ENCODE measurements at places on chromosomes 4 and X.

DNA sequence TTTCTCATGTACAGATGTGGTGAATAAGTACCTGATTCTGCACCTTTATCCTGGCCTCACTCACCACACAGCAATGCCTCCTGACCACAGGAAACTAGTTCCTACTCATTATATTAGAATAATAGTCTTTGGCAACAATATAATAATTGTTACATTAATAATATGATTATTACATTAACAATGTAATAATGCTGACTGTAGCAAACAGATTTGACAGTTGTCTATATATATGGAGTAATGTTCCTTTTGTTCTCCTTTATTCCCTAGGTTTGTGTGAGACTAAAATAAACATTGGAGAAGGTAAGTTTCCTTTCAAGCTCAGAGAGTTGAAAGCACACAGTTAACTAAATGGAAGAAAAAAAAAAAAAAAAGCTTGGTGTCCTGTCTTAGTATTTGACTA lies 40.6 kb upstream of the NAA11 start:
- no peak for DNase-seq

- DNase-seq: no peak
These were observed 58.9 kb upstream of the RBM47 start for GRCh38 chr4:40688446-40689095.

- DNase-seq: no peak
These were observed 121.2 kb upstream of the NAP1L5 start for GRCh38 chr4:88818631-88819470.

DNA sequence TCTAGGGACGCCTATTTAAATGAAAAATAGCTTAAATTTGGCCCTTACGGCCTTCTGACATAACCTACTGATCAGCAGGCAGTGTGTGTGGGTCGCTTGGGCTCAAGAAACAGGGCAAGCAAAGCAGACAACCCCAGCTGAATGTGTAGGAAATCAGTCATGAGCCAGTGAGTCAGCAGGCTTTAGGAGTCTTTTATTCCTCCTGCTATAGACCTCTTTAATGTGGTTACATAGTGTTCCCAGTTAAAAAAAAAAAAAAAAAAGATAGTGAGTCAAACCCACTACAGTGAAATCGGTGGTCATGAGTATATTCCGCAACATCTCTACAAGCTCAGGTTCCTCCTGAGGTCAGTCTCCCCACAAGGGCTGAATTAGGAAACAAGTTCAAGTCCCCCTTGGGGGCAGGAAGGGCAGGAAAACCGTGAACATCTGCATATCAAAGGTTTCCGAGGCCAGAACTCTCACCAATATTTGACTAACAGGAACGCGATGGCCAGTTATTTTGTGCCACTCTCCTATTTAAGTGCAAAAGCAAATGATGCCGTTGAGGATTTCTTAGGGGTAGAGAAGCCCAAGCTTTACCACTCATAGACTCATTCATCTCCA lies 32.7 kb downstream of the ACSL1 start:
- no peak for DNase-seq

DNA sequence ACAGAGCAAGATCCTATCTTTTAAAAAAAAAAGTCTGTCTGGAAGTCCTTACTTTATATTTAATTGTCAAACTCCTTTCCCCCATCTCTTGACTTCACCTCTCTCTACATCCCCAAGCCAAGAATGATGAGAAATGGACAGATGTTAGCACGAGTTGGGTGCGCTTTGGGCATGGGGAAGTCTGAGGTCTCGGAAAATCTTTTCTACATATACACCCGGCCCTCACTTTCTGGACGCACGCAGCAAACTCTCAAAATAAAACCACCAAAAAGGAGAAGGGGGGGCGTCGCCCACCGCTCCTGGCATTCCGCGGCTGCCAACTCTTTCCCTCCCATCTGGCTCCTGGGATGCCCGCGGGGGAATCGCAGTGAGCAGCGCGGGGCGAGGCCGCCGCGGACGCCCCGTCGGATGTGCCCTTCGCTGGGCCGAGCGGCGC lies 756 bp downstream of the IGFBP7 start:
- no peak for DNase-seq

DNA sequence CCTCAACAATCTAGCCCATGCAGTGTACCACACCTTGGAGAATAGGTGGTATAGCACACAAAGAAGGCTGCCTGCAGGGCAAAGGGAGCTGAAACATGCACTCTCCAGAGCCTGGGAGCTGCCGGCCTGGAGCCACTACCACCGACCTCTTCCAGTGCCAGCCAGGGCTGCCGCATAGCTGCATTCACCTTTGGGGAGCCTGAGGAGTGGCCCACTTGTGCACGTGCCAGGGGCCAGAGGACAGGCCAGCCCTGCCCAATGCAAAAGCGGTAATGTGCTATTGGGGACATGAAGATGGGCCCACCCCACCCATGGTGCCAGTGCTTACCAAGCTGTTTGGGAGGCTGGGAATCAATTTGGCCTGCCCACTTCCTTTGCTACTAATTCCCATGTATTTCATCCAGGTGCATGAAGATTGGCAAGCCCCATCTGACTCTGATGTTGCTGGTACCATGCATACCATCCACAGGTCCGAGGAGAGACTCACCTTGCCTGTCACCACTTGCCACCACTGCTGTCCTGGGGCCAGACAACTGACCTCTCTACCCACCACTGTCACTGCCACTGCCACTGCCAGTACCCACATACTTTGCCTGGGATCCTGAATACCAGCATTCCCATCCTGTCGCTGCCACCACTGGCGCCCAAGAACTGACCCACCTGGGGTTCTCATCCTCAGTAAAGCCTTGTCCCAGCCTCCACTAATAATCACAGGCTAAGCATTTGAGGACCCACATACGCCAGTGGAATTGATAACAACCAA lies 506.9 kb downstream of the MAGEB5 start:
- no peak for DNase-seq

- no peak for DNase-seq
These were observed 5.2 kb downstream of the KLF3 start for GRCh38 chr4:38669208-38669607.

DNA sequence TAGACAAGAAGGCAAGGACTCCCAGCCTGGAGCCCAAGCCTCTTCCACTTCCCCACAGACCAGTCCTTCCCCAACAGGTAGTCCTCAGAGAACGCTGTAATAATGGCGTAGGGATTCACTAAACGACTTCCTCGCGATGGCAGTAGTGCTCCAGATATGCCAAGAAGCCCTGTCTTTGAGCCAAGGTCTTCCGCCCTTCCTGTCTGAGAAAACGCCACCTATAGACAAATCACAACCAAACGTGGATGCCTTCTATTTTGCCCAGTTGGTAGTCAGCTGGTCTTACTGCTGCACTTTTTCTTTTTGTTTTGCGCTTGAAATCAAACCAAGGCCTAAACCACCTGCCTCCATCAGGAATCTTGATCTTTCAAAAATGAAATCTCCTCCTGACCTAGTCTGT lies 203.3 kb downstream of the OR13H1 start:
- DNase-seq: peak; percentile 88

DNA sequence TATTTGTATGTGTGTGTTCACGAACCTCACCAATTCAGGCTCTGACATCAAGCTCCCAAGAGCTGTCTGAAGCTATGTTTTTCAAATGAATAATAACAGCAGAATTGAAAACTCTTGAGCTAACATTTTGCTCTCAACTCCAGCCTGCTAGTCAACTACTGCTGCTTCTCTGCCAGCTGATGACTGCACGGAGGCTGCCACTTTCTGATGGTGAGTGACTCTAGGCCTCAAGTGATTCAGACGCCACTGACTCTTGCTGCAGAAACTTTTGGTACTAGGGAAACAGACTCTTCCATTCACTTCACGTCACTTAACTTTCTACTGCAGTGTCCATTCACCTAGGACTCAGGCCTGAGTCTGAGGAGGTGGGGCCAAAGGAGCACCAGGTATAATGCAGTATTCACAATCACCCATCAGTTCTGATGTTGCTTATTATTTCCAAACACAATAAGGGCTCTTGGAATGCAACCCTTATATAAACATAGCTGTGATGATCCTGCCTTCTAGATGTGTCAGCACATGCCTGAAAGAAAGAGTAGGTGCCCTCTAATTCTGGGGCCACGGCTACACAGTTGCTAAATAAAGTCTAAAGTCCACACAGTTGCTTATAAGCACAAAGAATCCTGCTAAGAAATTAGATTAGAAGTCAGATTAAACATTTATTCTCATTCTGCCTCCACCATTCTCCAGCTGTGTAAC lies 16.0 kb downstream of the PRDM8 start:
- no peak for DNase-seq

GRCh38 chr4:93810340-93810992 lies 18.1 kb upstream of the ATOH1 start:
- no peak for DNase-seq

- no peak for DNase-seq
These were observed 57.1 kb downstream of the CCDC149 start for GRCh38 chr4:24855741-24856140.

- no peak for DNase-seq
These were observed 110.3 kb upstream of the PTPN13 start for GRCh38 chr4:86483773-86484172.

GRCh38 chr4:22047793-22048192 lies 99.2 kb upstream of the KCNIP4 start:
- DNase-seq: no peak

- no peak for DNase-seq
These were observed 773 bp downstream of the DAPP1 start for GRCh38 chr4:99817309-99817890.

- DNase-seq: no peak
These were observed 36.9 kb upstream of the PROM1 start for GRCh38 chr4:16120720-16121119.

GRCh38 chr4:79212311-79212710 lies 113.5 kb downstream of the NAA11 start:
- no peak for DNase-seq

GRCh38 chr4:168849997-168850396 lies 160.1 kb downstream of the CBR4 start:
- DNase-seq: no peak

DNA sequence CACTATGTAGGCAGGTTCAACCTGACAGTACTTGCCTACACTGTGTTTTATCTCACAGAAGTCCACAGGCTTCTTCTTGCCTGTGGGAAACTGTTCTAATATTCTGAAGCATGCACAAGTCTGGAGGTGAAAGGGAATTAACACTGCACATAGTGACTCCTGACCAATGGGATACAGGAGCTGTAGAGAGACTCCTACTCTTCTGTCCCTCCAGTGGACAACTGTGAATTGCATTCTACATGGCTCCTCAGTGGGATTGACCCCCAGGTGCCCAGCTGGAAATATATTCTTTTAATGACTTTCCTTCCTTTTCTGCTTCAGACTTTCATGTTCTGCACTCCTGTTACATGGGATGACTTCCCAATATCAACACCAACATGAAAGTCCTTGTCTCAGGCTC lies 8.2 kb upstream of the YIPF6 start:
- no peak for DNase-seq

DNA sequence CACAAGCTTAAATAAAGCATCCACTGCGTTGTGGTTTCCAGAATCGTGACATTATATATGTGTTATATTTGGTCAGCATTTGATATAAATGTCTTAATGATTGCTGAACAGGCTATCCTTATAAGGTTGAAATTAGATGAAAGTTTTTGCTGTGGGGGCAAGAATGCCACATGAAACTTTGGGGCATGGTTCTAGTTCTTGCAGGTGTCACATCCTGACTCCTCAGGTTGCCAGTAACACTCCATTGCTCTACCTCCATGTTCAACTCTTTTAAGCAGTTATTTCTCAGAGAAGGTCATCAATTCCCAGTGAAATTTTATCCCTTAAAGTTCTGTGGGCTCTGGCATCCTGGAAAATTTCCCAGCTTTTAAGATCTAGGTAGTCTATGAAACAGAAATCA lies 33.7 kb downstream of the NFKB1 start:
- no peak for DNase-seq

DNA sequence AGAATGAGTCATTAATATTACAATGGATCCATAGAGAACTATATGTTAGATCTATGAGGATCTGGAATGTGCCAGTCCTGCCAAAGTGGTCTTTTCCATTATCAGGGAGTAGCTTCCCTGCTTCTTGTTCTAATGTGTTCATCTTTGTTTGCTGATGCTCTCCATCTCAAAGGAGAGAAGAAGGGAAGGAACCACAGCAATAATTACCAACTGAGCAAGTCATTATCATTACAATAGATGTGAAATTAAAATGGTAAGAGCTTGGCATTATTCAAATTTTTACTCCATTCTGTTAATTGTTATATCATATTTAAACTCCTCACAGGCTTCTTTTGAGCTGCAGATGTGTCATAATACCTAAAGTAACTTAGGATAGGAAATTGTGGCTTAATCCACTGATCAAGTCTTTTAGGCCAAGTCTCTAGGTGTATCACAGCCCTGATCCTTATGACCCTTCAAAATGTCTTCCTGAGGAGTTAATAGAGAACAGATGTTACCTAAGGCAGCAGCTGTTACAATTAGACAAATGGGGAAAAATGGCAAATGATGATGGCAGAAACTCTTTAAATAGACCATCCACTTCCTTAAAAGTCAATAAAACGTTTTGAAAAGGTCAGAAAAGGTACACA lies 1492.7 kb upstream of the IGFBP7 start:
- no peak for DNase-seq

DNA sequence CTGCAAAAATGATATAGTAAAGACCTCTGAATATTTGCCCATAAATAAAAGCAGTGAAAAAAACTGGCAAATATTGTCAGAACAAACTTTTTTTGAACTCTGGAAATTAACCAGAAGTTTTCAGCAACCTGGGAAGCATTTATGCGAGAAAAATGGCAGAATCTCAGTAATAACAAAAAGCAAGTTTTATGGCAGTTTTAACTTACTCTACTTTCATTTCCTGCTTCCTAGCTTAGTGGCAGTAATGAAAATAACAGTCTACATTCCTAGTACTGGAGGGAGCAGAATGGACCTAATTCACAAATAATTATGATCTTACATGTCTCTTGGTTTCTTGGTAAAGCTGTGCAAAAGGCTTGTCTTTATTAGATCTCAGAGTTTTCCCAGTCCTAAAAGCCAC lies 460.1 kb downstream of the NAF1 start:
- peak; percentile 35 for DNase-seq

GRCh38 chrX:153642655-153643430 lies 4.2 kb upstream of the DUSP9 start:
- no peak for DNase-seq

GRCh38 chr4:57580710-57581599 lies 470.8 kb upstream of the IGFBP7 start:
- DNase-seq: peak; percentile 53

DNA sequence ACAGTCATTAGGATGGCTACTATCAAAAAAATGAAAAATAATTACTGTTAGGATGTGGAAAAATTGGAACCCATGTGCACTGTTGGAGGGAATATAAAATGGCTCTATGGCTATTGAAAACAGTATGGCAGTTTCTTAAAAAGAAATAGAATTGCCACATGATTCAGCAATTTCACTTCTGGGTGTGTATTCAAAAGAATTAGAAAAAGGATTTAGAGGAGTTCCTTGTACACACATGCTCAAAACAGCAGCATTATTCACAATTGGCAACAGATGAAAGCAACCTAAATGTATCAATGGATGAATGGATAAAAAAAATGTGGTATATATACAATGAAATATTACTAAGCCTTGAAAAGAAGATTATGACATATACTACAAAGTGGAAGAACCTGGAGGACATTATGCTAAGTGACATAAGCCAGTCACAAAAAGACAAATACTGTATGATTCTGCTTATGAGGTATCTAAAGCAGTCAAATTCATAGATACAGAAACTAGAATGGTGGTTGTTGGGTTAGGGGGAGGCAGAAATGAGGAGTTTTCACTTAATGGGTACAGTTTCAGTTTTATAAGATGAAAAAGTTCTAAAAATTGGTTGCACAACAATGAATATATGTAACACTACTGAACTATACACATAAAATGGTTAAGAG lies 123.2 kb downstream of the ELOVL6 start:
- no peak for DNase-seq

Data from muscle of arm (tissue), 14 donors.